ENCODE measurements at places on chromosomes 2 and 18. TPM values are rescaled to one million over a fixed set of nuclear protein-coding genes. Genes with fewer than 3 reads are reported as not detected.

- DNase-seq: peak; percentile 50
Measured at GRCh38 chr2:170361090-170361936, 183.4 kb downstream of the MYO3B start.

Gene ID2
- polyA plus RNA-seq: 284 TPM

DNA sequence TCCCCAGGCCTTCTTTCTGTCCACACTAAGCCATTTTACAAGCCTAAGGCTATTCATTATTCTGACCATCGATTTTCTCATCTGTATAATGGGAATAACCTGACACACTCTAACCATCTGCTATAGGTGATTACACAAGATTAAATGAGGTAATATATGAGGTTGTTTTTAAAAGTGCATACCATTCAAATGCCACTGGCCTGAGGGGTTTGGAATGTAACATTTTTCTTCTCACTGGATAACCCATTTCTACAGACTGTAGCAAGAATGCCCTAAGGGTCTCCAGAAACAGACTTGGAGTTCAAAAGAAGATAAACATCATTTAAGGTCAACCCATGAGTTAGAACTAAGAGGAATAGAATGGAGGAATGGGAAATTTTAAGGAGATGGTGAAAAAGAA is 111.7 kb upstream of the SETBP1 start:
- no peak for DNase-seq

GRCh38 chr2:216777637-216778273 is 82.1 kb downstream of the TNP1 start:
- DNase-seq: no peak

DNA sequence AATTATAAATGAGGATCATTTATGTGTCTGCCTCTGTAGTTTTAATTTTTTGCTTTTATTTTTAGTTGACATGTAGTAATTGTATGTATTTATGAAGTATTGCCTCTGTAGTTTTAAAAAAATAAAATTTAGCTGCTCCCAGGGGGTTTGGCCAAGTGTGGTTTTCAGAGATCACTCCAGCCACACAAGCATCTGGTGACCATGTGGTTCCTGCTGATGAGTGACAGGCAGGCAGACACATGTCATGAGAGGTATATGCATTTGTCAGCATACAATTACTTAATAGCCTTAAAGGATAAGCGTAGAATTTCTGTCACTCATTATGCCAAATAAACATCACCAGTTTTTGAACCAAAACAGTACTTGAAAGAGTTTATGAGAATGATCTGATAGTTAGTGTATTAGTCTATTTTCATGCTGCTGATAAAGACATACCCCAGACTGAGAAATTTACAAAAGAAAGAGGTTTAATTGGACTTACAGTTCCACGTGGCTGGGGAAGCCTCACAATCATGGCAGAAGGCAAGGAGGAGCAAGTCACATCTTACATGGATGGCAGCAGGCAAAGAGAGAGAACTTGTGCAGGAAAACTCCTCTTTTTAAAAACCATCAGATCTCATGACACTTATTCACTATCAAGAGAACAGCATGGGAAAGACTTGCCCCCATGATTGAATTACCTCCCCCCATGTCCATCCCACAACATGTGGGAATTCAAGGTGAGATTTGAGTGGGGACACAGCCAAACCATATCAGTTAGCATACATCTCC is 29.6 kb downstream of the MREG start:
- no peak for DNase-seq

DNA sequence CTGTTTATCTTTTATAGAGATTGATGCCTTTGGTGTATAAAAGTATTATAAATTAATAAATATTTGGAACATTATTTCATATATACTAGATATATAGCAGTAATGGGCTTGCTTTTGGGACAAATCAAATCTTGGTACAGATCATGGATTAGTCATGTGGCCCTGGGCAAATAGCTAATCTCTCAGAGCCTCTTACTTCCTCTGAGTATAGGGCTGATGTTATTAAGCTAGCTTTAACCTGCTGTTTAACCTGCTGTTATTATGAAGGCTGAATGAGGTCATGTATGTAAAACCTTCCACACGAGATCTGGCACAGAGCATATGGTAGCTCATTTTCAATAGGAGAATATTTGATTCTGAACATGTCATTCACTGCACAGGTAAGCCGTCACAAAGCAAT is 5.7 kb downstream of the ITGB6 start:
- no peak for DNase-seq

DNA sequence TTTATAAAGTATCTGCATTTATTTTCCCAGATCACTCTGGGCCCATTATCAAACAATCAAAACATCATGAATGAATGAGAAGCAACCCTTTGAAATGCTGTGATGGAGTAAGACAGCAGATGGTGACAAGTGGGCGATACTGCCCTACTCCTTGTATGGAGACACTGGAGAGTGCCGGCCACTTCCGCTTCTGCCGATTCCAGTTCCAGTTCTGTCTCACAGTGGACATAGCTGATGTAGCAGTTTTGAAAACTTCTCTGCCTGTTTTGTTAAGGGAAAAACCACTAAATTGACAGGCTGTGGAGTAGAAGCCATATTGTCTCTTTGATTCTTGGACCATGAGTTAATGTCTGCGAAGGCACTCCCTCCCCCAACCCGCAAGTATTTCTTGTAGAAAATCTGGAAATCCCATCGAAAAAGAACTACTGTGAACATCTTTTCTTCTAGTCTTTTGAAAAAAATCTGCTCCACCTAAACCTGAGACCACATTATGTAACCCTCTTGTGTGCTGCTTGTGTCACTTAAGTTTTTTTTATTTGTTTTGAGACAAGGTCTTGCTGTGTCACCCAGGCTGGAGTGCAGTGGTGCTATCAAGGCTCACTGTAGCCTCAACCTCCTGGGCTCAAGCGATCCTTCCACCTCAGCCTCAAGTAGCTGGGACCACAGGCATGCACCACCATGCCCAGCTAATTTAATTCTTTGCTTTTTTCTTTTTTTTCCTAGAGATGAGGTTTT is 133.5 kb downstream of the TANC1 start:
- DNase-seq: no peak

GRCh38 chr18:74416124-74416523 is 41.0 kb downstream of the DIPK1C start:
- DNase-seq: no peak

Gene TOGARAM2
- 0.61 TPM for polyA plus RNA-seq

- no peak for DNase-seq
Measured at GRCh38 chr2:124647663-124648062, 622.6 kb downstream of the CNTNAP5 start.

Gene ARMC9
- polyA plus RNA-seq: 27.0 TPM

DNA sequence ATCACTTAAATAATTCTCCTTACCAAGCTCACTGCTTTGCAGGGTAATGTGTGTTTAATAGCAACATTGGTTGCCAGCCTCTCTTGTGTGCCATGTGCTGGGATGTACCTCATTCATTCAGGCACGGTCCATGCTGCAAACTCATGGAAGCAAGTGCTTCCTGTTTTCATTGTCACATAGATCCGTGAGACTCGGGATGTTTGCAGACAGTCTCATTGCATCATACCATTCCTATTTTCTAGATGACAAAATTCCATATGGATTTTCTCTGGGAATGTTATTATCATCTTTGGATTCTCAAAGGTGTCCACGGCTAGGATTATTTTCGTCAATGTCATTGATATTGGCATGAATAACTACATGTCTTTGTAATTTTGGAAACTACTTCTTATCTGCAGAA is 60.0 kb upstream of the HDAC4 start:
- DNase-seq: no peak

DNA sequence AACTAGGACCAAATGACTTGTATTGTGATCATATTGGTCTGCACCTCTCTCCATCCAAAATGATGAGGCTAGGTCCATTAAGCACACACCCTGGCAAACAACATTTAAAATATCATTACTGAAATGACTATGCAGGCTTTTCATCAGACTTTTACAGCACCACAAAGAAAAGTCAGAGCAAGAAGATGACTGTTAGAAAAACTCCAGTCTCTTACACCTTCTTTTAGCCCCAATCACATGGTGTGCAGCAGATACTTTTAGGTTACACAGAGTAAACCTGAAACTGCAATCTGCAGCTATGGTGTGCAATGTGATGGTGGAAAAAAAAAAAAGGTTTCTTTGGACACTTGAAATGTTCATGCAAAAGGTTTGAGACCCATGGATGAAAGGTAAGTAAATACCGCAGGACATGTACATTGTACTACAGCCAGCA is 5.4 kb upstream of the POLI start:
- DNase-seq: no peak
